ENCODE measurements at places on chromosomes 3 and 15. TPM values are rescaled to one million over a fixed set of nuclear protein-coding genes. Genes with fewer than 3 reads are reported as not detected.

Gene C3orf22
- total RNA-seq, result not detected

Gene SLC12A1
- total RNA-seq, result not detected

Gene TMEM207
- not detected for total RNA-seq

Gene CTXN2
- not detected for total RNA-seq

Gene CSPG5
- 0.08 TPM for total RNA-seq

Gene CNTN4
- total RNA-seq, result not detected

Gene XCR1
- total RNA-seq, result not detected

Gene RAMAC
- total RNA-seq, result 24.5 TPM

Gene ACP3
- 0.16 TPM for total RNA-seq

Gene ZNF774
- total RNA-seq, result 1.7 TPM

Gene SIDT1
- 0.04 TPM for total RNA-seq

Gene DAZL
- not detected for total RNA-seq

Gene ANKUB1
- 0.31 TPM for total RNA-seq

Gene OSBPL10
- 60.1 TPM for total RNA-seq

Gene FGF12
- total RNA-seq, result 0.31 TPM

Gene P2RY1
- 2.0 TPM for total RNA-seq

Gene RNF168
- 12.5 TPM for total RNA-seq

Gene GOLGA6D
- not detected for total RNA-seq

Gene RAP2B
- 32.5 TPM for total RNA-seq

Gene CHRNA3
- not detected for total RNA-seq

Gene WDR6
- 43.7 TPM for total RNA-seq

Gene PRSS50
- total RNA-seq, result not detected

Gene ACTRT3
- total RNA-seq, result 1.9 TPM

Gene ROPN1B
- not detected for total RNA-seq

Gene SLC2A2
- not detected for total RNA-seq

Gene CELSR3
- 1.0 TPM for total RNA-seq

Gene CADM2
- not detected for total RNA-seq

Gene SEMA3B
- total RNA-seq, result 3.5 TPM

Gene CCK
- 1.0 TPM for total RNA-seq

Gene CHAC1
- 20.5 TPM for total RNA-seq

Gene ULK4
- total RNA-seq, result 5.0 TPM

Gene CCDC80
- total RNA-seq, result 10.3 TPM

Gene GOLGA6L10
- 0.23 TPM for total RNA-seq

Gene ADAMTS9
- 0.08 TPM for total RNA-seq

Gene OR5K1
- total RNA-seq, result not detected

Gene LEKR1
- 0.30 TPM for total RNA-seq

Gene TM4SF1
- 154 TPM for total RNA-seq

Gene CHRM5
- not detected for total RNA-seq

Gene STAB1
- under 0.01 TPM for total RNA-seq

Gene KCNMB3
- total RNA-seq, result 0.16 TPM

Gene TBC1D5
- total RNA-seq, result 37.8 TPM

Gene GP5
- not detected for total RNA-seq

Gene PLIN1
- 0.08 TPM for total RNA-seq

Gene ACKR2
- total RNA-seq, result not detected

Gene NEK10
- total RNA-seq, result 0.23 TPM

Gene GOLGA6B
- total RNA-seq, result not detected

Gene TM6SF1
- total RNA-seq, result 0.15 TPM

Gene ABHD10
- 24.5 TPM for total RNA-seq

Gene CASR
- total RNA-seq, result not detected

Gene UBAP1L
- 0.38 TPM for total RNA-seq

Gene FAIM
- total RNA-seq, result 9.4 TPM

Gene C3orf38
- total RNA-seq, result 11.2 TPM

Gene RYR3
- total RNA-seq, result not detected

Gene CELF6
- total RNA-seq, result not detected

Gene GOLGA8K
- 0.08 TPM for total RNA-seq

Gene DNAH12
- not detected for total RNA-seq

Gene CLDN16
- total RNA-seq, result not detected

Gene C3orf70
- total RNA-seq, result not detected

Gene C3orf52
- 3.6 TPM for total RNA-seq

Measured in hair follicular keratinocyte (primary cell).